ENCODE measurements at places on chromosomes 2 and 18.

GRCh38 chr2:55165626-55166025, 66.5 kb downstream of the CLHC1 start:
- DNase-seq, result no peak

DNA sequence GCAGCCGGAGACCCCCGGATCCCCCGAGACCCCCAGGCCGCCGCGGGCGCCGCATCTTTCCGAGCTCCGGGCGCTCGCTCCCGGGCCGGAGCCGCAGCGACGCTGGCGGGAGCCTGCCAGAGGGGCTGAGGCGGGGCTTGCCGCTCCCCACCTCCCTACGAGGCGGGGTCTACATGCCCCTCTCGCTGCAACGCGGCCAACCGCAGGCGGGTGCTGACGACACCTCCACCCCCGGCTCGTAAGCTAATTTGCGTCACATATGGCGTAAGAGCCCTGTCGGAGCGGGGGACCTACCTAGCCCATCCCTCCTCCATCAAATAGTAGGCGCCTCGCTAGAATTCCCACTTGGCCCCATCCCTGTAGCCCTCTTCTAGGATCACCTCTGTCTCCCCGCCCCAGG, at the start of gene PTPRN:
TSS of gene PTPRN (minus strand) at position 124 of the 400 bp plus-strand sequence. CDS start at position 55, 69 bp downstream.
- DNase-seq, result no peak

- no peak for DNase-seq
Measured at GRCh38 chr2:134253117-134253704, 661 bp upstream of the MGAT5 start.

DNA sequence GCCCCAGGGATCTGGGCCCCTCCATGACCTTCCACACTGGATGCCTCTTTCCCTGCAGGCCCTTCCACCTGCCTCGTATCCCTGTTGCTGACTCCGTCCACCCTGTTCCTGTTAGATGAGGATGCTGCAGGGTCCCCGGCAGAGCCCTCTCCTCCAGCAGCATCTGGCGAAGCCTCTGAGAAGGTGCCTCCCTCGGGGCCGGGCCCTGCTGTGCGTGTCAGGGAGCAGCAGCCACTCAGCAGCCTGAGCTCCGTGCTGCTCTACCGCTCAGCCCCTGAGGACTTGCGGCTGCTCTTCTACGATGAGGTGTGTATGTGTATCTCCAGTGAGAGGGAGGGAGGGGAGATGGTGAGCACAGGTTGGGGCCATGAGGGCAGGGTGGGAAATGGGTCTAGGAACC, 12.4 kb upstream of the SLC4A3 start:
- DNase-seq, result no peak

DNA sequence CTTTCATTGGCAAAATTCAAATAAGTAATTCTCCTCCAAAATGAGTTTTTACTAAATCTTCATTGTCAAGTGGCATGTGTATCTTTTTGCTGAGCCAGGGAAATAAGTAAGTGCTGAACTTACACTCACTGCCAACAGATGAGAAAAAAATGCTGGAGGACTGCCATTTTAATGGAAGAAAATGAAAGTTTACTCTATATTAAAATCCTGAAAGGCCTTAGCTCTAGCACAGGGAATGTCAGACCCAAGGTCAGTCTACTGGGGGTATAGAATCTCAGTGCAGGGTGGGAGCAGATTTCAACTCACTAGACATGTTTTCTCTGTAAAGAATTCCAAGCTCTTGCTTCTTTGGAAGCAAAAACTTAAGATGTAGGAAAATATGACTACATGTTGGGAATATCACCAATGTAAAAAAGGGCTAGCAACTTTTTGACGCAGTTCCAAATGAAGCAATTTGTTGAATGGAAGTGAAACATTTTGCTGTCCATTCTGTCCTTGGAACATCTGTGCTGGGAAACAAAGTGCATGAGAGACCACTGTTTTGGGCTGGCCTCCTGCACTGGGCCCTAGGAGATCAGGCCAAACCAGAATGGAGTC, 127.0 kb downstream of the ST6GAL2 start:
- no peak for DNase-seq

DNA sequence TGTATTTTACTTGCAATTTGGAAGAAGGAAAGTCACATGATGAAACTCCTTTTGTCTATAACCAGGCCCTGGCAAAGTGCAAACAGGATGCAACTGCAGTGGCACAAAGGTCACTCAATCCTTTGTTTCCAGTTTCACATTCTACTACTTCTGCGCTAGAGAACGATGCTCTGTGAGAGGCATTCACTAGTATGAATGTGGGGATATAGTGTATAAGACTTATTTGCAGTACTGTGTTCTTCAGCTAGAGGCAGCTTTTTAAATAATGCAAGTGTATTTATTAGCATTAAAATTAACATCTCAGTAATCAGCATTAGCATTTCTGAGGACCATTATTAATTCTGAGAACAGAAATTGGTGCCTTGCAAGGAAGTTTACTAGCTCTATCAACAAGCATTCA, 68.9 kb downstream of the PRPF40A start:
- DNase-seq, result no peak

GRCh38 chr18:11096839-11097750, 52.3 kb downstream of the PIEZO2 start:
- no peak for DNase-seq

- DNase-seq, result no peak
Measured at GRCh38 chr2:240095556-240096523, 40.3 kb downstream of the COPS9 start.

DNA sequence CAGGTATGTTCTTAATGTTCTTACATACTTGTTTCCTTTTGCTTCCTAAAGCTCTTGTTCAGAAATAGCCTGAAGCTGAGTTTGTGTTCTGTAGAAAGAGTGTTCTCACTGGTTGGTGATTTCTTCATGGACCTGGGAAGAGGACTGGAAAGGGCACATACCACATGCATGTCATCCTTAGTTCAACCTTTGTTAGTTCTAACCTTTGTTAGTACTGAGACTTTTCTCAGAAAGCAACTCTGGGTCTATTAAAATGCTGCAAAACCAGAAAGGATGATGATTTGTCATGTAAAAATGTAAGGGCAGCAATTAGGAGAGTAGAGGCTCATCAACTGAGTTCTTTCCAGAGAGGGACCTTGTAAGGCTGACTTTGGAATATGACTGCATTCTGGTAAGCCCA, 2.5 kb upstream of the FAP start:
- no peak for DNase-seq

DNA sequence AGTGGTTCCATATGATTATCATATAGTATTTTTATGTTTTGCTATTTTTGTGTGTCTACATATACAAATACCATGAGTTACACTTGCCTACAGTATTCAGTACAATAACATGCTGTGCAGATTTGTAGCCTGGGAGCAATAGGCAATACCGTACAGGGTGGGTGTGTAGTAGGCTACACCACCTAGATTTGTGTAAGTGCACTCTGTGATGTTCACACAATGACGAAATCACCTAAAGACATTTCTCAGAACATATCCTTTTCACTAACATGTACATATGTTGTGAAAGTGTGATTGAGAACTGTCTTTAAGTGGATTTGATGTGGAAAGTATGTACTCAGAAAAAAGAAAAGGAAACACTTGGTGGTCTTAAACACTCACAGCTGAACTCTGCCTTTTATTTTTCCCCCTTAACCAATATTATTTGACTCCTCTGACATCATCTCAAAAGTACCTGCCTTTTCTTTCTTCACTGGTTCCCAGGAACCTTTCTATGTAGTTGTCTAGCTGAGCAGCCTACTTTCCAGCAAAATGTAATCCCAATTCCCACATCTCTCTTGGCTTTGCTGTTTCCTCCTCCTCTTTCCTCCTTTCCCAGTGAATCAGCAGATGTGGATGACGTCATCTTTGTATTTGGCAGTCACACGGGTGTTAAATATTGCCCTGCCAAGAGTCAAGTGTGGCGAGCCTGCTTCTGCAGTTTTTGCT, 47.7 kb downstream of the OSBPL6 start:
- no peak for DNase-seq

DNA sequence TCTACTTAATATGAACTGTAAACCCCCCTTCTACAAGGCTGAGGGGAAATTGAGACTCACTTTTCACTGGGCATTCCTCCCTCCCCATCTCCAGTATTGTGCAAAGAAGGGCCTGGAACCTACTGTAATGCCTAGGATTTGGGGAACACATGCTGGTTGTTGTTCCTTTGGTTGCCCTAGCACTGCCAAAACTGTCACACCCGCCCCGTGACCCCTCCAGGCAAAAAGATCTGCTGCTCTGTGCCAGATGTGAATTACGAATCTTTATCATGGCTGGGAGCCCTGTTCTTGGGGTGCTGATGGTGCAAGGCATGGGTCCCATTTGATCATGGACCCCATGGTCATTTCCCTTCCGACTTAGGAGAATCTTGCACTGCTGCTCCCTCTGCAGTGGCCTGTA, 95.4 kb downstream of the CABLES1 start:
- DNase-seq, result no peak

DNA sequence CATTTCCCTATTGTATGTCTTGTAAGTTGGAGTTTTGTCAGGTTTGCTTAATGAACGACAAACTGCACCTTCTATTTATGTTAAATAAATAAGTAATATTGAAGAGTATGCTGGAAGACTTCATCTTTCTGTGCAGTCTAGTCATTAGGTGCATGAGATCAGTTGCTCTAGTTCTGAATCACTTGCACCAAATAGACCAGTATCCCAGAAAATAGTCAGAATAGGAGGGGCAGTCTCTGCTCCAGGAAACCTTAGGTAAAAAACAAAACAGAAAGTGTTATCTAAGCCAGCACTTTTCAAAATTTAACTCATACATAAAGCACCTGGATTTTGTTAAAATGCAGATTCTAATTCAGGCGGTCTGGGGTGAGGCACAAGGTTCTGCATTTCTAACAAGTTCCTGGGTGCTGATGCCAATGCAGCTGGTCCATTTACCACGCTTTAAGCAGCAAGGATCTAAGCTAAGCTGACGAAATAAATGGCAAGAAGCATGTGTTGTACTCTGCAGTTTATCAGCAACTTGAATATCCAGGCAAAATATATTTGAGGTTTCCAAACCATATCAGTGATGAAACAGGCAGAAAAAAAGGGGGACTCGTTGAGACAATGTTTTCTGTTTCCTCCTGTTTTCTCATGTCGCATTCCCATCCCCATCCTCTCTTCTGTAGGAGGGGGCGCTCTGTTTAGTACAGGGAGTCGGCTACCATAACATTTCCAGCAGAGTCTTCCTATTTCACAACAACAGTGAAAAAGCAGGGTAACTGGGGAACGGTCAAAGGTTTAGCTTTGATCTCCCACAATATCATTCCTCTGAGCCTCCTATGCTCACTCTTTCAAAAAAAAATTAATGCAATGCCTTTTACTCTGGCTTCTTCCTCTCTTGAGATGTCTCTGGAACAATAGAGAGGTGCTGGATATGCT, 106.4 kb downstream of the MBD2 start:
- no peak for DNase-seq

DNA sequence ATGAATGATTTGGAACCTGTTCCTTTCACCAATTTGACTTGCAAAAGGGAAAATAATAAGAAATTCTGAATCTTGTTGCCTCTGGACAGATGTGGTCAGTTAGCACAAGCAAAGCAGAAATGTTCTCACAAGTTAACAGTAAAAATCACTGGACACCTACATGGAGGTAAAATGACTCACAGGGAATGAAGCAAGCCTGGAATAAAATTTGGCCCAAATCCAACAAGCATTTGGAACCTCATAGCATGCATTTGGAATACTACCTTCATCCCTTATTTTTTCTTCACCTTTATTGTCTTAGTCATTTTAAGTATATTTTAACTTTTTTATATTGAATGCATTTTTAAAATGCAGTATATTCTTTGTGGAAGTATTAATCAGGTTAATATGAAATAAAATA, 602.9 kb downstream of the ARHGAP15 start:
- no peak for DNase-seq

GRCh38 chr18:34448662-34449061, 223.9 kb upstream of the NOL4 start:
- DNase-seq, result no peak

DNA sequence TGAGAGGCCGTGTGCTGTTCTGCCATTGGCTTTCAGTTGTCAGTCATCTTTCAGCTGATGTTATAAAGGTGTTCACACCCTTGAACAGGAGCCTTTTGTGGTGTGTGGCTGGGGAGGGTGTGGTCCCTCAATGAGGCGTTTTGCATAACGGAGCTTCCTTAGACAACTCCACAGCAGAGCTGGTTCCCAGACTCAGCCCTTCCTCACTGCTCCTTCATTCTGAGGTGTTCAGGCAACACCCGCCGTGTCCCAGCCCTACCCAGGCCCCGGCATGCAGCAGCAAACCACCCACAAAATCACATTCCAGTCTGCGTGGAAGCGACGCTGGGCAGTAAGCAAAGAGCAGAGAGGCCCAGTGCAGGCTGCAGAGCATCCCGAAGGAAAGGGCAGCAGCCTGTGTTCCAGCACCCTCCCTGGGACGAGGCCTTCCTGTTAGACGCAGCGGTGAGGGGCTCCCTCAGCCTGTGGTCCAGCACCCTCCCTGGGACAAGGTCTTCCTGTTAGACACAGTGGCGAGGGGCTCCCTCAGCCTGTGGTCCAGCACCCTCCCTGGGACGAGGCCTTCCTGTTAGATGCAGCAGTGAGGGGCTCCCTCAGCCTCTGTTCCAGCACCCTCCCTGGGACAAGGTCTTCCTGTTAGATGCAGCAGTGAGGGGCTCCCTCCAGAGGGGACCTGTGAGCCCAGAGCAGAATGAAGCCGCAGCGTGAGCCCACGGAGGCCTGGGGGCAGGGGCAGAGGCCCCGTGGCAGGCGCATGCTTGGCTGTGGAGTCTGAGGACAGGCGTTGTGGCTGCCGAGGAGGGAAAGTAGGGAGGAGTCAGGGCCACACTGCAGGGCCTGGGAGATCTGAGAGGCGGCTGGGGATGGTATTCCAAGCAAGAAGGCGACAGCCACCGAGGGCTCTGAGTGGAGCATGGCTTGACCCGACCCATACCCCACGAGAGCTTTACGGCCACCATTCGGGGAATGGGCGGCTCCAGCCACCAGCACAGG, 201.8 kb upstream of the HDAC4 start:
- DNase-seq, result peak; percentile 68

DNA sequence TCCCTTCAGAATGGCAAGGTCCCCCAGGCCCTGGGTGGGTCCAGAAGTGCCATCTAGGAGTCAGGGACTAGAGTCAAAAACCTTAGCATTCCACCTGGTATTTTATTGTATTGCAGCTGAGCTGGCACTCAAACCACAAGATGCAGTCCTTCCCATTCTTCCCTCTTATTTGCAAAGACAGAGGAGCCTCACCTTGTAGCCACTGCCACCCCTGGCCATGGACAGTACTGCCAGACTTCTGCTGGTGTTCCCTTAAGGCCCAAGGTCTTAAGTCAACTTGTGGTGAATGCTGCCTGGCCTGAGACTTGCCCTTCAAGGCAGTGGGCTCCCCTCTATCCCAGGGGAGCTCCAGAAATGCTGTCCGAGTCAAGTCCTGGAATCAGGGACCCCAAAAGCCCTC, 6.9 kb downstream of the UGT1A10 start:
- DNase-seq, result no peak

- DNase-seq, result no peak
Measured at GRCh38 chr2:17628349-17629261, 88.1 kb downstream of the VSNL1 start.

DNA sequence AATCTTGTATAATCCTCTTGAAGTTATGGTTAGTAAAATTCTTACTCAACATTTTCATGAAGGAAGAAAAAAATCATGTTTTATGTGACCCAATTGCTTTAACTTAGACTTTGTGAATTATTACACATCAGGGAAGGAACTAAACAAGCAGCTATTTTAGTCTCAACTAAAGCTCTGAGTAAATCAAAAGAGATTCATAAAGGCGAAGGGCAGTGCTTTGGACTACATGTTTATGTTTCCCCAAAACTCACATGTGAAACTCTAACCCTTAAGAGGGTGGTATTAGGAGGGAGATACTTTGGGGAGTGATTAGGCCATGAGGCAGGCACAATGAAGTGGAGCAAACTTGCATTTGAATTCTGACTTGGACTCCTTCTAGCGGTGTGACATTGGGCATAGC, 283.7 kb upstream of the POU3F3 start:
- DNase-seq, result no peak

GRCh38 chr18:50879302-50880118, 592 bp downstream of the ME2 start:
- peak; percentile 40 for DNase-seq

All from CD4-positive, alpha-beta memory T cell (primary cell).